H54 (cell line): ENCODE measurements at places on chromosomes 1 and 21.

- DNase-seq: no peak
Measured at GRCh38 chr1:230425252-230426091, 660 bp downstream of the PGBD5 start.

- DNase-seq: no peak
Measured at GRCh38 chr1:222786121-222786520, 28.7 kb upstream of the DISP1 start.

DNA sequence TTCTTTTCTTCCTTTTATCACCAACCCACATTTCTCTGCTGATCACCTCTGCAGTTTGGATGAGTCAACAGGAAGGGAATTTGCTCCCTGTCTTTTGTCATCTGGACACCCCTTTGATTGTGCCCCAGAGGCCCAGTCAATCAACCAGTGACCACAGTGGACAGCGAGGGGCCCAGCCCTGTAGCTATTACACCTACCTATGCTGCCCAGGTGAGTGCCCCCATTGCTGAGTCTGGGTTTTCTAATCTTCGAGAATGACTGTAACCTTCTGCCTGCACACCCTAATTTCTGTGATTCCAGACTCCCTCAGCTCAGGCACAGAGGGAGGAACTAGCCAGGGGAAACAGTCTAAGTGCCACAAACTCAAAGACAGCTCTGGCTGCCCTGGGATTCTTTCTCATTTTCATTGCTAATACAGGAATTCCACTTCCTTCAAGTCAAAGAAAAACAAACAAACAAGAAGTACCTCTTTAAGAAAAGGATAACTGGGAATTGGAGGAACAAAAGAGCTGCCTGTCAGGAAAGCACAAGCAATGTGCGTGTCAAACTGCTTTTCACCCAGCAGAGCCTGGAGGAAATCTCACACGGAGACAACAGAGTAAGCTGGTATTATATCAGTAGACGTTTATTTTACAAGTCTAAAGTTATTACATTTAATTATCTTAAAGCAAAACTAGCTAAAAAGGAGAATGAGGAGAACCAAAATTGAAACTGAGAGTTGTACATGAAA is 311.1 kb downstream of the AJAP1 start:
- no peak for DNase-seq

- peak; percentile 31 for DNase-seq
Measured at GRCh38 chr1:212525479-212526110, 83.0 kb upstream of the ATF3 start.
